ENCODE measurements at places on chromosomes 2 and 18.

- peak; percentile 52 for DNase-seq
Observed at GRCh38 chr18:24488824-24489493, 28.5 kb downstream of the HRH4 start.

- DNase-seq = no peak
Observed at GRCh38 chr2:235835810-235836209, 332.4 kb downstream of the GBX2 start.

DNA sequence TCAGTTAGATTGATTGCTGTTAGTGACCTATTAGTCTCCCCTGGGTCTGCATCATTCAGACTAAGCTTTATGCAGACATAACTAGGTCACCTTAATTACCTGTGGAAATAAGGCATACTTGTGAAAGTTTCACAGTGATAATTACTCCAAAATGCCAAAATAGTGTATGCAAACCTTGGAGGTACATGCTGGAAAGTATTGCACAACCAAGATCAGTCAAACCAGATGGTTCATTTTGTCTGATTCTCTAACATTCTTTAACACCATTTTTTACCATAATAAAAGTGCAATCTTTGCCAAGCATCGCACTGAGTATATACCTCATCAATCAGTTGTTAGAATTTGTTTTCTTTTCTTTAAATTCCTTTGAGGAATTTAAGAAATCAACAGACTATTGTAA is 186.3 kb upstream of the TMEFF2 start:
- no peak for DNase-seq

GRCh38 chr18:48061781-48062570 is 131.5 kb upstream of the SMAD2 start:
- no peak for DNase-seq

DNA sequence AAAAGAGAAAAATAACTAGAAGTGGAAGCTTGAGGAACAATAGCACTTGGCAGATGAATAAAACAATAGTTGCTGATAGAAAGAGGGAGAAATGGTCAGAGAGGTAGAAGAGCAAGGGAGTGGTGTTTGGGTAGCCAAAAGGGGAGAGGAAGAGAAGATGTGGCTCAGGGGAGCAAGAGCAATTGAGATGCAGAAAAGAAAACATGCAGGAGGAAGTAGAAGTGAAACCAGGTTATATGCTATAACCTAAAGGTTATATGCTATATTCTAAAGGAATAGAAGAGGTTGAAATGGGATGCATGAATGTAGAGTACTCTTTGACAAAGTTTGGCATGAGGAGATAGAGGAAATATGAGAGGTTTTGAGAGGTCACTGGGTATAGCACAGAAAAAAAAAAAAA is 759.5 kb downstream of the SATB2 start:
- no peak for DNase-seq

DNA sequence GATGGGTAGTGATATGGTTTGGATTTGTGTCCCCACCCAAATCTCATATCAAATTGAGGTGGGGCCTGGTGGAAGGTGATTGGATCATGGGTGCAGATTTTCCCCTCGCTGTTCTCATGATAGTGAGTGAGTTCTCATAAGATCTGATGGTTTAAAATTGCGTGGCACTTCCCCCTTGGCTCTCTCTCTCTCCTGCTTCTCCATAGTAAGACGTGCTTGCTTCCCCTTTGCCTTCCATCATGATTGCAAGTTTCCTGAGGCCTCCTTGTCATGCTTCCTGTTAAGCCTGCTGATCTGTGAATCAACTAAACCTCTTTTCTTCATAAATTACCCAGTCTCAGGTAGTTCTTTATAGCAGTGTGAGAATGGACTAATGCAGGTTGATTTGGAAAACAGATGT is 223.2 kb upstream of the APCDD1 start:
- DNase-seq = no peak

DNA sequence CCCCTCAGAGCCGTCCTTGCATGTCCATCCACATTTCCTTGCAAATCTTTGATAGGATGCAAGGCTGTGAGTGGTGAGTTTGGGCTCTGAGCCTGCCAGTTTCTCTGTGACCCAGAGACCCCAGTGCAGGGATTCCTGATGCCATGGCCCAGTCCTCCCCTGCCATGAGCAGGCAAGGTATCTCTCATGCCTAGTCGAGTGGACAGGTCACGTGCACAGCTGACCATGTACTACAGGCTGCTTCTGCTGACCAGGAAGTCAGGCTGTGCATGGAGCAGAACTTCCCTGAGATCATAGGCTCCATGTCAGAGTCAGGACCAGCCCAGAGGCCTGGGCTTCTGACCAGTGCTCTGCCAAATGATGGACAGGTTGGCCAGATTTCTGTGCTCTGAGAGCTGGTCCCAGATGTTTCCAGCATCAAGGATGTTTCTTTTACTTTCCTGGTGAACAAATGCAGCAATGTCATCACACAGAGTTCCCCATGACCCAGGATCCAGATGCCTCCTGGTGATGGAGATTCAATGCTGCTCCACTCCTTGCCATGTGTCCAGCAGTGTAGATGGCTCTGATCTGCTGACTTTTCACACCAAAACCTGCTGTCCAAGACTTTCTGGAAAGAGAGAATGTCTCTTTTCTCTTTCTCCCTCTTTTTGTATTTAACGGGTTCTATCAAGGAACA is 321.6 kb upstream of the HS6ST1 start:
- DNase-seq = no peak

DNA sequence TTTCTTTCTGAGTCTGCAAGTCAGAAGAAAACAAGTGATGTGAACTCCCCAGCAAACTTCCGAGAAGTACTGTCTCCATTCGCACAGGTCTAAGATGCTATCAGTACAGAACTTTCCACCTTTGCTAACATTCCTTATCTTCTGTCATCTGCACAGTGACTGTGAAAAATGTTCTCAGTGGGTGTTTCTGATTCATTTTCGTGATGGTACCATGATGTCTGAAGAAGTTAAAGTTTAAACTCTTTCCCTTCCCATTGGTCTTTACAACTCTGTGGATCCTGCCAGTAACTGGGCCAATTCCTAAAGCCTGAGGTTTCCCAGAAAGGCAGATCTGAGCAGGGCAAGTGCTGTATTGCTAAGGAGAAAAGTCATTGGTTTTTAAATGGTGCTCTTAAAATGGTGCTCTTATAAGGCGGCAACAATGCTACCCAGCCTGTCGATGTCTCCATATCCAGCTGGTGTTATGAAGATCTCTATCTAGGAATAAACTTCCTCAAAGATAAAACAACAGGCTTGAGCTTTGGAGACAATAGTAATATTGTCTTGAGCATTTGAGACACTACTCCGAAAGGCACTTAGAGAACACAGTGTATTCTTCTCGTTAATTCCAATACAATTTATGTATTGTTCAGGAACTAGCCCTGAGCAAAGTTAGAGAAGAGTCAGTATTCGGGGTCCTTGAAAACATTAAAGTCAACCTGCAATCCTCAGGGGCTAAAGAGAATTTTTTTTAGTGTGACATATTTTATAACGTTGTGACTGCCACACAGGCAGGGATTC is 232.3 kb downstream of the OSR1 start:
- no peak for DNase-seq

GRCh38 chr2:143209570-143210445 is 80.6 kb downstream of the ARHGAP15 start:
- no peak for DNase-seq
